ENCODE measurements at places on chromosomes 3 and 15.

GRCh38 chr15:91514147-91514546 is 339.4 kb upstream of the SLCO3A1 start:
- DNase-seq, result no peak

DNA sequence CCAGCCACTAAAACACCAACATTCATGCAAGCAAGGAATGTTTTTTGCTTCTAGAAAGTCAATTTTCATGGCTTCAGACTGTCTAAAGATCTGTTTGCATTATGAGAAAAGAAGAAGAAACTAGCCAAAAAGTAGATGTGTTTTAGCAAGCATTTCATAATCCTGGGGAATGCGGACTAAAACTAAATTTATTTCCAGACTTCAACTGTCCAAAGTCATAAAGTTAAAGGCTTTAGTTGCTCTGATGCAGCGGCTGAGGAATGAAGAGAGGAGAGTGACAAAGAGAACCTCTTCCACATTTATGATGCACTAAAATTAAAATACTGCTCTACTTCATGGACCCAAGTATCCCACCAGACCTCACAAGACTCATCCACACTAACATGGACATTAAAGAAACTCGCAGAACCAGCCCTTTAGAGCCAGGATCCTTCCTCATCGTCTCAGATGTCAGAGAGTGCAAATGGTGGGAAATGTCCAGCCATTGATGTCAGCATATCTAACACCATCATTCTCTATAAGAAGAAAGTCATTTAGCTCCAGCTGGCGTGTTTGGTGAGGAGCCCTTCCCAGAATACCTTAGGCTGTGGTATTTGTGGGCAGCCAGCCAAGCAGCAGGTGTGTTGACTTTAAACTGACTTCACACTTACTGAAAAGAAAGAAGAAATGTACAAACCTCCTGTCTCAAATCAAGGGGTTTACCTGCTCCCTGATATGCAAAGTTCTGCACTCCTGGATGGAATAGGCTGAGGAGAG is 17.4 kb downstream of the FYCO1 start:
- DNase-seq, result no peak

GRCh38 chr3:55630280-55630920 is 143.3 kb upstream of the WNT5A start:
- no peak for DNase-seq

DNA sequence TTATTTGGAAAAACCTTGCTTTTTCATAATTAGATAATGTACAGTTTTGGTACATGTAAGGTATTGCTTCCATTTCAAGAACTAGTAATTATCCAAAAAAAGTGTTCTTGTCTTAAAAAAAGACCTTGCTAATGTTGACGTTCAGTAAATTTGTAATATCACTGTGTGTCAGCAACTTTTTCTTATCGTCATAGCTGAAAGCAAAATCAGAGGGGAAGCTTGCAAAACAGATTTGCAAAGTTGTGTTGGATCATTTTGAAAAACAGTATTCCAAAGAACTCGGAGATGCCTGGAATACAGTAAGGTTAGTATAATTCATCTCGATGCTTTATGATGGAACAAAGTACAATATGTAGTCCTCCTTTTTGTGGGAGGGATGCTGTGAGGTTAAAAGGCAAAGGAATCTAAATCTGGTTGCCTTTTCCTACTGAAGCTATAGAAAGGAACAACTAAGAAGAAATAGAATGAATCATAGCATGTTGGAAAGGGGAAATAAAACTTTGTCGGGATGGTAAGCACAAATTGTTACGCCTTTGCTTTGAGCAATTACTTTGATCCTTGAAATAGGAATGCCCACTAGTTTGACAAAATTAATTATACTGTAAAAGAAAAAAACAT is 1.5 kb downstream of the NSUN3 start:
- DNase-seq, result no peak

- peak; percentile 18 for DNase-seq
Observed at GRCh38 chr15:62456011-62456920, 291.2 kb upstream of the C2CD4B start.

Measured in astrocyte of the spinal cord (primary cell).